ENCODE measurements at places on chromosomes 7 and 10. TPM values are rescaled to one million over a fixed set of nuclear protein-coding genes. Genes with fewer than 3 reads are reported as not detected.

Gene TRIM50
- not detected for total RNA-seq

Gene LDB1
- total RNA-seq: 41.8 TPM

Gene RHBDD2
- total RNA-seq: 31.8 TPM

Gene DLX5
- total RNA-seq: not detected

Gene LLCFC1
- not detected for total RNA-seq

Gene ASB10
- total RNA-seq: not detected

Gene ZNF862
- total RNA-seq: 0.75 TPM

Gene DDC
- 0.19 TPM for total RNA-seq

Gene ZNF273
- total RNA-seq: 4.5 TPM

Gene TBX20
- 2.2 TPM for total RNA-seq

Gene TMEM140
- 2.9 TPM for total RNA-seq

Gene AGR3
- total RNA-seq: 0.24 TPM

Gene OR2A5
- not detected for total RNA-seq

Gene PNLIPRP3
- 0.03 TPM for total RNA-seq

Gene IRF5
- total RNA-seq: 1.4 TPM

Gene ZNF680
- total RNA-seq: 8.2 TPM

Gene CALML5
- total RNA-seq: not detected

Gene LIPJ
- total RNA-seq: not detected

Gene SEC23IP
- 51.0 TPM for total RNA-seq

Gene ZNF746
- total RNA-seq: 21.9 TPM

Gene MOGAT3
- not detected for total RNA-seq

Gene CFAP58
- total RNA-seq: 0.74 TPM

Gene PNLIPRP1
- not detected for total RNA-seq

Gene SLC18A2
- total RNA-seq: not detected

Gene GSDME
- 20.0 TPM for total RNA-seq

Gene TMEM243
- total RNA-seq: 42.4 TPM

Gene CAV2
- total RNA-seq: 17.1 TPM

Gene CDK13
- 58.1 TPM for total RNA-seq

Gene CDNF
- 4.4 TPM for total RNA-seq

Gene ERVW-1
- not detected for total RNA-seq

Gene OR2A14
- total RNA-seq: not detected

Gene STOX1
- 0.21 TPM for total RNA-seq

Gene HOXA7
- total RNA-seq: not detected
